ENCODE measurements at places on chromosomes 5 and 9. TPM values are rescaled to one million over a fixed set of nuclear protein-coding genes. Genes with fewer than 3 reads are reported as not detected.

Gene FNBP1
- total RNA-seq: 30.1 TPM

GRCh38 chr9:70948744-70949143, 172.7 kb downstream of the TRPM3 start:
- no peaks in the 10 kb centered on the region for H3K27me3 ChIP-seq
- H3K4me3 ChIP-seq: no peak overlapping the region
- H3K27ac ChIP-seq: no peak overlapping the region
- H3K4me1 ChIP-seq: no peaks in the 10 kb centered on the region
- no peak for DNase-seq

DNA sequence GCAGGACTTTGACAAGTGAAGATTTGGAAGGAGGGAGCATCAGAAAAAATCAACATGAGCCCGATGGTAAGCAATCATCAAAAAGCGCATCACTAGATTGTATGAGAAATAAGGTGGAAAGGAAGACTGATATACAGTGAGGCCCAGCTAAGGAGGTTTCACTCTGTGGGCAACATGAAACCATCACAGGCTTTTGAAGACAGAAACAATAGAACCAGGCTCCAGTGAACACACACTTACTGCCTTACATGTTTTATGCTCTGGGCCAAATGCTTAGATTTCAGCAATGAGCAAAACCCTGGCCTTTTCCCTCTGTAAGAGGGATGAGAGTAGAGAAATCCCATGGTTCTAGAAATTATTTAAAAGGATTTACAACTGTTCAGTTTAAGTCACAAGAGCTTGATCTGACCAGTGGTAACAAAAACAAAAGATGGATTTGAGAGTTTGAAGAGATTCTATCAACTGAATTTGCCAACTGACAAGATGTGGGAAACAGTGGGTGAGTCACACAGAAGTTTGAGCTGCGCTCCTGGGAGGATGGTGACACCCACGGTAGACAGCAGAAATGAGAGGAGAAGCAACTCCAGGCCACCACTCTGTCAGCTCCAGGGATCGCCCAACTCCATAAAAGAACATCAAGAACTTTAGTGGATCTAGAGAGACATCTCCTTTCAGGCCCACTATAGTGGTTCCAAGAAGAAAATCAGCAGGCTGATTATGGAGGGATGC, 261.8 kb downstream of the MCTP1 start:
- H3K27ac ChIP-seq: no peak overlapping the region
- no peak for DNase-seq
- no peaks in the 10 kb centered on the region for H3K4me1 ChIP-seq
- no peaks in the 10 kb centered on the region for H3K36me3 ChIP-seq
- no peak overlapping the region for H3K4me3 ChIP-seq

DNA sequence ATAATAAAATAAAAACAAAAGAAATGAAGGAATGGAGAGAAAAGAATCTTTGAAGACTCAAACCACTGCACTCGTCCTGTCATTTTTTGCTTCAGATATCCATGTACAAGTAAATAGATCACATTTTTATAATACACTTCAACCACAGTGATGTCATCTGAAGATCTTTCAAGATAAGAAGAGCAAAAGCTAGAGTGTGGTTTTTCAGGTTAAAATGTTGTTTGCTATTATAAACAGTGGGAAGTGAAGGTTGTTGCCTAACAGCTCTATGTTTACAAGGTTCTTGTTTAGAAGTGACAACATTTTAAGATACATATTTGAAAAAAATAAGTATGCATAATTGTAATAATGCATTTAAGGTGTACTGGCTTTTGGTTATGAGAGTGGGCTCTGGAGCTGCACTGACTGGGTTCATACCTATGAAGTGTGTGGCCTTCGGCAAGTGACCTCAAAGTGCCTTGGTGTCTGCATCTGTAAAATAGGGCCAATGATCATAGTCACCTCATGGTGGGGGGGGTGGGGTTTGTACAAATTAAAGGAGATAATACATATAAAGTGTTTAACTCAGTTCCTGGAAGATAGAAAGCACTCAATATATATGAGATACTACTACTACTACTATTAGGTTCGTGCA, 45.5 kb upstream of the IL7R start:
- H3K27ac ChIP-seq: no peak overlapping the region
- H3K36me3 ChIP-seq: no peaks in the 10 kb centered on the region
- H3K4me3 ChIP-seq: no peak overlapping the region
- H3K4me1 ChIP-seq: no peaks in the 10 kb centered on the region
- H3K27me3 ChIP-seq: no peaks in the 10 kb centered on the region

GRCh38 chr5:41763081-41763480, 107.1 kb downstream of the OXCT1 start:
- H3K36me3 ChIP-seq: no peaks in the 10 kb centered on the region
- DNase-seq: no peak
- no peak overlapping the region for H3K27ac ChIP-seq
- no peak overlapping the region for H3K4me3 ChIP-seq
- H3K27me3 ChIP-seq: no peaks in the 10 kb centered on the region

DNA sequence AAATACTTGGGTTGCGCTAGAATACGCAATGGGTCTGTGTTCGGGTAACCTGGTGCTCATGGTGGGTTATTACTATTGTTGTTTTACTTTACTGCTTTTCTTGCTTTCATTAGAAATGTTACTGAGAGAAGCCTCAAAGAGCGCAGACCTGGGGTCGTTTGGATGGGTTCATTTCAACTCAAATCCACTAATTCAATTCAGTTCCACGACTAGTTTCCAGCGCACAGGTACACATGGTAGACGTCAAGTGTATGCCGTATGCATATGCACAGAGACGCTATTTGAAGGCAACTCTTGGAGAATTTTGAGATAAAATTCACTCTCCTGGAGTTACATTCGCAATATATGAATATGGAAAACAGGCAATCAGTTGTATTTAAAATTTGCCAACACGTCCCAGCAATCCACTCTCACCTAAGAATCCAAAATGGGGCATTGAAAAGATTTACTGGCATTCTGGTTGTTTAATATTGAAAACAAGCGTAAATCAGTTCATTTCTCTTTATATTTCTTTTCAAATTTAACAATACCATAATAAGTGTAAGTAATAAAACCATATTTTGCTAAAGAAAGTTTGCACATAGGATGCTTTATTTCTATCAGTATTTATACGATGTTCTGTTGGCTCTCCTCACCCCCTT, 4.4 kb upstream of the PAX5 start:
- H3K27me3 ChIP-seq: peaks cover 56% of the 10 kb centered on the region
- H3K4me1 ChIP-seq: peaks cover 22% of the 10 kb centered on the region
- H3K36me3 ChIP-seq: no peaks in the 10 kb centered on the region

Gene PHYKPL
- total RNA-seq: 47.0 TPM

Data from psoas muscle (tissue), 8 donors.